Kasumi-1 (cell line): ENCODE measurements at places on chromosomes 2 and 18.

DNA sequence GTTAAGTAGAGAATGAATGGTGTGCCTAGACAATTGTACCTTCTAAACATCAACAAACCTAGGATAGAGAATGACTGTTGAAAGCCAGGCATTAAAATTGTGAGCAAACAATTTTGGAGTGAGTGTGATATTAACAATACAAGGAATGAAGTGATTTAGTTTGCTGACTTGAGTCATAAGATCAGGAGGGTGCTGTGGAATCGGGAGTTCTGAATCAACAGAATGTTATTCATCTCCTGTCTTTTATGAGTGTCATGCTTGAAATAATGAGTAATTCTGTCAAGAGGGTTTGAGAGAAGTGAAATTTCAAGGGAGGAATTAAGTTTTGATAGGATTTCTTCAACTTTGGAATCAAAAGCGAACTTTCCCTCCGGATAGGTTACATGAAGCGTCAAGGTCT lies 214.4 kb upstream of the DSEL start:
- no peak for DNase-seq

GRCh38 chr2:136395582-136395981 lies 277.6 kb upstream of the CXCR4 start:
- no peak for DNase-seq

DNA sequence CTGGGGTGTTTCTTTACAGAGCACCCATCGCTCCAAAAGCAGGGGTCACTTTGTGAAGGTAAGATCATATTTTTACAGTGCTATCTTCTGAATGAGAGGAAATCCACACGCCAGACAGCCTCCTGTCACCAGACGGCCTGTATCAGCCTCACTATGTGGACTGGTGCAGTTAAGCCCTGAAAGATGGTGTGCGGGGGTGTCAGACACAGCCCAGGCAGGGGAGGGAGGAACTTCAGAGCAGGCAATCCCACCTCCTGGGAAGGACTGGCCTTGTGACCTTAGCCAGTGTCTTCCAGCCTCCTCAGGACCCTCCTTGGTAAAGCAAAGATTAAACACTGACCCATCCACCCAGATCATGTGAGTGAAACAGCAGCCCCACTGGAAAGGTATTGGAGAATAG lies 249.4 kb upstream of the CTAGE1 start:
- no peak for DNase-seq

DNA sequence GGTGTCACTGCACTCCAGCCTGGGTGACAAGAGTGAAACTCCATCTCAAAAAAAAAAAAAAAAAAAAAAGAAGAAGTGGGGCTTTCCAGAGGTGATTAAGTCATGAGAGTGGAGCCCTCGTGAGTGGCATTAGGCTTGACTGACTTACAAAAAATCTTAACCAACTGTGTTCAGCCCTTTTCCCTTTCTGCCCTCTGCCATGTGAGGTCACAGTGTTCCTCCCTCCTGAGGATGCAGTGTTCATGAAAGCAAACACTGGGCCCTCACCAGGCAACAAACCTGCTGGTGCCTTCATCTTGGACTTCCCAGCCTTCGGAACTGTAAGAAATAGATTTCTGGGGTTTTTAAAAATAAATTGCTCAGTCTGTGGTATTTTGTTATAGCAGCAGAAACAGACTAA lies 37.0 kb upstream of the METTL21A start:
- no peak for DNase-seq

DNA sequence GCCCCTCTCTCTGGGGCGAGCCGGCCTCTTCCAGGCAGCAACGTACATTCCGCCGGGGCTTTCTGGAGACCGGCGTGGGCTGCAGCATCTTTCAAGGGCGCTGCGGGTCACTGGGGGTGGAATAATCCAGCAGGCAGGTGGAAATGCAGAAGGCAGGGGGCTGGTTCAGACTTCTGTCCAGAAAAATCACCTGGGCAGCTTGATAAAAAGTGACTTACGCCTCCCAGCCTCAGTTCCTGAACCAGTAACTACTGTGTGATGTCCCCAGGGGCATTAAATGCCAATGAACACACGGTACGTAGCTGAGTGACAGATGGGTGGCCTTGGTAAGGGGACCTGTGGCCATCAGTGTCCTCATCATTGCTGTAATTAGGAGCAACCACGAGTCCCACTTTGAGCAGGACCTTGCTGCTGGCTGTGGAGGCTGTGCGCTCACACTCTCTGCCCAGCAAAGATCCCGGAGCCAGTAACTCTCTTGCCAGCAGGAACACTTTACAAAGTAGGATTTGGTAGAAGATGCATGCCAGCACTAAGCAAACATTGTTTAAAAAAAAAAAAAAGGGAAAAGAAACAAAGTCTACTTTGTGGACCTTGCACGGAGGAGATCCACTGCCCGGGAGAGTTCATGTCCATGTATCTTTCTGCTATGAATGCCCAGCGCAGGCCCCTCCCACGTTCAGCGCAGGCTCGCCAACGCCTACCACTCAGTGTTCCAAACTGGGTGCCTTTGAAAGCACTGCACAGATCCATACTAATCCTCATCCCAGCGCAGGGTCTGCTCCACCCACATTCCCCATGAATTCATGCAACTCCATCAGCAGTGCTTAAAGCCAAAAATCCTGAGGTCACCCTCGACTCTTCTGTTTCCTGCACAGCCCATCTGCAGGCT lies 177.3 kb downstream of the HDAC4 start:
- DNase-seq: no peak

DNA sequence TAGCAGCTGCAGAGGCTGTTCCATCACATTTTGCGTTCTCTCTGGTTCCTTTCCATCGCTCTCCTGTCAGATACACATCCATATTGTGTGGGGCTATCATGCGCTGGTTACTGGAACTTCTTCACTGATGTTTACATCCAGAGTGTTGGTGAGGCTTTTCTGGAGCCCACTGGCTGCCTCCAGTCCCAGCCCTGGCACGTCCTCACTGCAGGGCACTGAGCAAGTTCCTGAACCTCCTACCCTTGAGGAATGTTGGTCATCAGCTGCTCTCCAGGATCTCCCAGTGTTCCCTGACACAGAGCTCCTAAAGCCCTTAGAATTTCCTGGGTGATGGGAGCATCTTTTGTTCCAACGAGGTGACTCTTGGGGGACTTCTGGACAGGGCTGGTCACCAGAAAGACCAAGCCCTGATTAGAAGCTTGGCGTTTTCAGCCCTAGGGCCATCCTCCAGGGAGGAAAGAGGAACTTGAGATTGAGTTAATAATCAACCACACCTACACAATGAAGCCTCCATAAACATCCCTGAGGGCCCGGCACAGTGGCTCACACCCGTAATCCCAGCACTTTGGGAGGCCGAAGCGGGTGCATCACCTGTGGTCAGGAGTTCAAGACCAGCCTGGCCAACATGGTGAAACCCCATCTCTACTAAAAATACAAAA lies 81.3 kb downstream of the TFCP2L1 start:
- DNase-seq: no peak

- no peak for DNase-seq
These were observed 49.1 kb downstream of the CCDC85A start for GRCh38 chr2:56232912-56233311.
